HCEC 1CT (cell line): ENCODE measurements at places on chromosomes 5 and 9.
A peak's percentile ranks its signal among the peaks of the same experiment; 100 is the strongest.

GRCh38 chr5:59813761-59814536 is 79.6 kb downstream of the PDE4D start:
- peak; percentile 70 for DNase-seq

GRCh38 chr9:109497226-109498153 is 617 bp downstream of the PTPN3 start:
- no peak for DNase-seq

GRCh38 chr5:93300309-93300923 is 280.6 kb downstream of the NR2F1-AS1 start:
- no peak for DNase-seq

DNA sequence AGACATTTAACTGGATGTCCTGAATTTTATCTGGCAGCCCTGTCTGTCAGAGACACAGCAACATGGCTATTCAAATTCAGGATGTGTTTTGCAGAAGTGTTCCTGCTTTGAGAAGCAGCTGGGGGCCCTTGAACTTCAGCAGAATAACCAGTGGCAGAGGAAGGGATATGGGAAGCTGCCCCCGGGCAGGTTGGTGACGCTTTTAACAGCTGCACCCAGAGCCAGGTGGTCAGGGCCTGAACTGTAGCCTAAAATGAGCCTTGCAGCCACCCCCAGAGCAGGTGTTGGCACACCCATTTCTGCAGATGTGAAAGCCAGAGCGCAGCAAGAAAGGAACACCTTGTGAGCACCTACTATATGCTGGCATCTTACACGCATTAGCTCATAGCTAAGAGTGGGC is 128.7 kb upstream of the BOD1 start:
- no peak for DNase-seq

- no peak for DNase-seq
Observed at GRCh38 chr5:93328833-93329232, 252.2 kb downstream of the NR2F1-AS1 start.

- DNase-seq: no peak
Observed at GRCh38 chr5:133697536-133698258, 85.4 kb upstream of the FSTL4 start.

DNA sequence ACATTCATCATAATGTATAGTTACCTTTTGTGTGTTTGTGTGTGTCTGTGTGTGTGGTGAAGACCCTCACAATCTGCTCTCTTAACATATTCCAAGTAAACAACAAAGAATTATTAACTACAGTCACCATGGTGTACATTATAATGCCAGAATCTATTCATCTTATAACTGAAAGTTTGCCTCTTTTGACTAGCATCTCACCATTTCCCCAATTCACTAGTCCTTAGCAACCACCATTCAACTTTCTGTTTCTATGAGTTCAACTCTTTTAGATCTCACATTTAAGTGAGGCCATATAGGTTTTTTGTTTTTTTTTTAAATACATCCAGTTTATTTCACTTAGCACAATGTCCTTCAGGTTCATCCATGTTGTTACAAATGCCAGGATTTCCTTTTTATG is 83.6 kb downstream of the SMC2 start:
- DNase-seq: no peak

GRCh38 chr5:36017004-36017403 is 25.8 kb upstream of the UGT3A1 start:
- DNase-seq: no peak

DNA sequence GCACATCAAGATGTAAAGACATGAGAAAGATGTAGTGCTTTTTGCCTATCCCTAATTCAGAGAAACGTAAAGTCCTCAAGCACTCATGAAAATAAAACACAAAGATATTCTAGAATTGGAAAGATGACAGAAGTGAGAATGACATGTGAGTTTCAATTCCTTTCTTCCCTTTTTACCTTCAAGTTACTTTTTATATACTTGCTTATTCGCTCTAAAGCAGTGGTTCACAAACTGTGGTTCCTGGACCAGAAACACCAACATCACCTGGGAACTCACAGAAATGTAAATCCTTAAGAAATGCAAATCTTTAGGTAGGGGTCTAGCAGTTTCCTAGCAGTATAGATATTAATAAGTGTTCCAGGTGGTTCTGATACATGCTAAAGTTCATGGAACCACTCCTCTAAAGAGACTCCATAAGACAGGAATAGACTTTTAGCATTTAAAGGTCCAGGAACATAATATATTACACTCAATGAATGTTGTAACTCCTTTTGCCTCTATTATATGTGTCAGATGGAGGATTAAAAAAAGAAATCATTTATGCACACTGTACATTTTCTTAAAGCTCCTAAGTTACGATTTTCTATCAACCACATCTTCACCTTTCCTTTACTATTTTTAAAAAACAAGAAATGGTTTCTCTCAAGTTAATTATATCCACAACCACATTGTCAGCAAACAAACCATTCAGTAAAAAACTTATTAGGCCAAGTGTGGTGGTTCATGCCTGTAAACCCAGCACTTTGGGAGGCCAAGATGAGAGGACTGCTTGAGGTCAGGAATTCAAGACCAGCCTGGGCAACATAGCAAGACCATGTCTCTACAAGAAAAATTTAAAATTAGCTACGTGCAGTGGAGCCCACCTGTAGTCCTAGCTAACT is 39.9 kb downstream of the ERP44 start:
- no peak for DNase-seq

GRCh38 chr5:139076111-139076510 is 122.1 kb downstream of the SIL1 start:
- DNase-seq: no peak

- no peak for DNase-seq
Observed at GRCh38 chr9:36840898-36841536, 193.1 kb downstream of the PAX5 start.
